ENCODE measurements at places on chromosomes 3 and 15. TPM values are rescaled to one million over a fixed set of nuclear protein-coding genes. Genes with fewer than 3 reads are reported as not detected.

Gene ADAMTS9
- 1.2 TPM for polyA plus RNA-seq

Gene ATP10A
- polyA plus RNA-seq: not detected

Gene ULK4
- 7.2 TPM for polyA plus RNA-seq

Gene UBAP1L
- polyA plus RNA-seq: 10.3 TPM

Gene GBE1
- polyA plus RNA-seq: 2.4 TPM

Gene CHRM5
- 0.10 TPM for polyA plus RNA-seq

Gene ACKR4
- polyA plus RNA-seq: not detected

Gene PLSCR5
- polyA plus RNA-seq: 0.37 TPM

Gene MUC20
- 1.8 TPM for polyA plus RNA-seq

Gene SLC27A2
- 3.5 TPM for polyA plus RNA-seq

Gene CERS3
- polyA plus RNA-seq: 0.27 TPM

Gene A4GNT
- polyA plus RNA-seq: not detected

Gene LIPH
- polyA plus RNA-seq: 0.05 TPM

Gene GUCA1C
- polyA plus RNA-seq: not detected

Gene KCNH8
- polyA plus RNA-seq: 31.7 TPM

Gene GOLGA8G
- polyA plus RNA-seq: not detected

Gene ITGA11
- not detected for polyA plus RNA-seq

Gene FOXB1
- polyA plus RNA-seq: not detected

Gene RPL15
- polyA plus RNA-seq: 3,701 TPM

Gene C15orf62
- not detected for polyA plus RNA-seq

Gene ZPLD1
- polyA plus RNA-seq: not detected

Gene THBS1
- 0.22 TPM for polyA plus RNA-seq

Gene TRIM42
- polyA plus RNA-seq: not detected

Gene GASK1A
- polyA plus RNA-seq: 1.6 TPM

Gene LYZL4
- polyA plus RNA-seq: not detected

Gene TMEM45A
- polyA plus RNA-seq: 4.1 TPM

Gene ARGFX
- polyA plus RNA-seq: not detected

Gene TUSC7
- not detected for polyA plus RNA-seq

Gene COL6A5
- polyA plus RNA-seq: not detected

Gene CLSTN2
- 12.3 TPM for polyA plus RNA-seq

Gene ANKRD63
- not detected for polyA plus RNA-seq

Gene CCR8
- polyA plus RNA-seq: not detected

Gene HDGFL3
- polyA plus RNA-seq: 251 TPM

Gene WWTR1
- polyA plus RNA-seq: 0.60 TPM

Gene ARHGEF26
- polyA plus RNA-seq: 5.7 TPM

All from neural cell (in vitro differentiated cells).